Femur (tissue), 1 donor: ENCODE measurements at places on chromosomes 13 and 19.

DNA sequence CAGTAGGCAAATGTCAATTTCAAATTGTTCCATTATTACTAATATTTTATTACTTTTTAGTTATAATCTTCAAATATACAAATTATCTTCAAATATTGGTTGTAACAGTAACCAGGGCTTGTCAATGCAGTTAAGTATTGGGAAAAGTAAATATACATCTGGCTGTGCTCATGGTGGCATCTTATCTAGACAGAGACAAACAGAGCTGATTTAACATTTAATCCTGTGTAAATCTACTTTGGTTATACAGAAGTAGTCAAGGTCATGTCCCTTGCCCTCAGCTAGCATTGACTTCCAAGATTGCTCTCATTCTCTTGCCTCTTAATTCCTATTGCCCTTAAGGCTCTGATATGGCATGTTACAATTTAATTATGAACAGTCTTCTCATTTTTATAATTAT lies 98.4 kb upstream of the KLHL1 start:
- DNase-seq, result no peak

- no peak for DNase-seq
Measured at GRCh38 chr19:55056827-55057226, 6.1 kb downstream of the RDH13 start.

GRCh38 chr19:54325194-54325621 lies 12.2 kb upstream of the LILRA5 start:
- DNase-seq, result no peak

DNA sequence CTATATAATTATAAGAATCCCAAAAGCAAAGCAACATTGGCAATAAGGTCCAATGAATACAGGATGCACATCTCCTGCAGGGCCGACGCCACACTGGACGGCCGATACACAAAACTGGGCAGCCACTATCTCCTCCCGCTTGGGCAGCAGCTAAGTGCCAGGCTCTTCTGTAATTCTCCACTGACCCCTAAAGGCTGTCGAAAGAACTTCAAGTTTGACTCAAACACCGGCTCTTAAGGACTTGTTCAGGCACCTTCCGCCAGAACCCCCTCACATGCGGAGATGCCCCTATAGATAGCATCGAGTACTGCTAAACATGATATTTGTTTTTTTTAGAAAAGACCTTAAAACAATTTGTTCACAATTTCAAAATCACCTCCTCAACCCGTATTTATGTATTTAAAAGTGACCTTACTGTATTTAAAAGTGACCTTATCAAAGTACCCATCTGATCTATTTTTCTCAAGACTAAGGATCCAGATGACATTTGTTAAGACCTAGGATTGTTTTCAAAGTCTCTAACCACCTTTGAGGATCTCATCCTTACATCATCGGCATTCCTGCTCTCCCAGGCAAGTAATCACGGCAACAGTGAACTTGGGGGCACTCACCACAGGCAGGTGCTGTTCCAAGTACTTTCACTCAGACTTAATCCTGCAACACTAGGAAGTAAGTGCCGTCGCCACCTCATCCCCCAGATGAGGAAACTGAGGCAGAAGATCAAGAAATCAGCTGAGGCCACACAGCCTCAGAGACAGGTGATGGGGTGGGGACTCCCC lies 77.8 kb downstream of the TUBGCP3 start:
- DNase-seq, result peak; percentile 36

- no peak for DNase-seq
Measured at GRCh38 chr13:77733674-77734073, 36.2 kb downstream of the SLAIN1 start.

DNA sequence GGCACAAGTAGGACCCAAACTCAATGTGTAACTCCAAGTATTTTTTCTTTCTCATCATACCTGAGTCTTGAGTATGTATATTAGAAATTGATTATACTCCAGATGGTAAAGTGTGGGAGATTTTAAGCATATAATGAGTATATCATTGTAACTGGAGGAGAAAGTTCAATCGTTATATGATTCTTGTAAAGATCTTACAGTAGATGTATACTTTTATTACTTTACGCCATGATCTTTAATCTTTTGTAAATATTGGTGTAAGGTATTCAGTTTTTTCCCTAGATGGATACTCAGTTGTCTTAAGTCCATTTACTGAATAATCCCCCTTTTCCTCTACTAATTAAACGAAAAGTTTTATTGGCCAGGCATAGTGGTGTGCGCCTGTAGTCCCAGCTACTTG lies 25.2 kb downstream of the PAN3 start:
- no peak for DNase-seq

GRCh38 chr19:20367811-20368294 lies 197.7 kb downstream of the ZNF737 start:
- peak; percentile 27 for DNase-seq

- DNase-seq, result no peak
Measured at GRCh38 chr13:23394821-23395220, 38.7 kb downstream of the SACS start.

GRCh38 chr19:4536798-4537197 lies 1.8 kb upstream of the PLIN5 start:
- DNase-seq, result no peak

- peak; percentile 75 for DNase-seq
Measured at GRCh38 chr13:23433171-23434153, at the start of gene SACS. Gene SACS (minus strand): TSS chr13:23433702. CDS start chr13:23411239, 22,463 bp downstream.

DNA sequence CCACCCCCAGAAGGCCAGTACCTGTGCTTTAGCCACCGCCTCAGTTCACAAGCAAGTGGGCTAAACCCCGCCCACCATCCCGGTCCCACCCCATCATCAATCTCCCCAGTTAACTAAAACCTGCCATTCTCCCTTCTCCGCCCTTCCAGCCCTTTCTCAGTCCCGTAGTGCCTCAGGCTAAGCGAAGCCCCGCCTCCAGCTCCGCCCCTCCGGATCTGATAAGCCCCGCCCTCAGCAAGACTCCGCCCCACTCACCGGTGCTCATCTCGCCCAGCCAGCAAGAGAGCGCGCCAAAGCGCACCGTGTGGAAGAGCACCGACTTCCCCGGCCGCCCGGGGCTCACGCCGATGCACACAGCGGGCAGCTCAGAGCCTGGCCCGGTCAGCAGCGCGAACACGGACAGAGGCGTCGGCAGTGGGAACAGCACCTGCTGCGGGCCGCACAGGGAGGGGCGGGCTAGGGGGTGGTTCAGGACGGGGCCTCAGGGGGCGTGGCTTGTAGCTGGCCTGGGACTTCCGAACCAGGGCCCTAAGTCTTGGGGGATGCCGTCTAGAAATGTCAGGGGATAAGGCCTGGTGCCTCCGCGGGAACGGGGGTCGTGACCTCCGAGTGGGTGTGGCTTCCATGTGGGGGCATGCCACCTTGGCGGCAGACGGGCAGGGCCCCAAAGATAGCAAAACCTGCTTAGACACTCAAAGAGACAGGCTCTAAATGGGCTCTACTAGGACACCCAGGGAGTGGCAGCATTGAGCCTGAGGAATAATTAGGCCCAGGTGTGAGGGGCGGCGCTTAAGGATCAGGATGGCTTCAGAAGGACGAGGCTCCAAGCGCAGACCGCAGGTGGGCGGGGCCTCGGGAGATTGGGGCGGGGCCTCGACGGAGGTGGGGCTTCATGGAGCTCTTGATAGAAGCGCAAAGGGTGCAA lies 21.4 kb downstream of the MAP4K1 start:
- peak; percentile 64 for DNase-seq

- DNase-seq, result no peak
Measured at GRCh38 chr19:34633802-34634201, 43.2 kb downstream of the SCGB2B2 start.

- no peak for DNase-seq
Measured at GRCh38 chr13:31131470-31131961, 30.2 kb downstream of the HSPH1 start.

GRCh38 chr13:111080642-111081041 lies 34.5 kb upstream of the ARHGEF7 start:
- DNase-seq, result no peak

DNA sequence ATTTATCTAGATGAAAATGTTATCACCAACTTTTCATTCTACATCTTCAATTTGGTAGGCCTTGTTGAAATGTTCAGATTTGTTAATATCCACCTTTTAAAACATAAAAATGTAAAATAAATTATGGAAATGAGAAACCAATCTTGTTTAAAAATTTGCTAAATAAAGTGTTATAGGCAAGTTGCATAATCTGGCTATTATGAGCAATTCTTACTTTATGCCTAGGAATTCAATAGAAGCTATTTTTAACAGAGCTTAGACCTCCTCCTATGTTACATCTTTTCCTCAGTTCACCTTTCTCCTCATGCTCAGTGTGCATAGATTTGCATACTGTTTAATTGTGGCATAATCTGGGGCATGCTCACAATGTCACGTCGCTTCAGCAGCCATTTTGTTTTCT lies 87.9 kb upstream of the POSTN start:
- DNase-seq, result no peak

- no peak for DNase-seq
Measured at GRCh38 chr19:8552810-8553209, 24.4 kb downstream of the MYO1F start.

- no peak for DNase-seq
Measured at GRCh38 chr19:23822735-23823134, 64.0 kb upstream of the ZNF681 start.
